ENCODE measurements at places on chromosomes 6 and 20. TPM values are rescaled to one million over a fixed set of nuclear protein-coding genes. Genes with fewer than 3 reads are reported as not detected.

NKX2-2 gene
- not detected for total RNA-seq

TPBG gene
- 19.8 TPM for total RNA-seq

C20orf141 gene
- not detected for total RNA-seq

CLIC5 gene
- total RNA-seq, result 8.0 TPM

STMND1 gene
- not detected for total RNA-seq

GRIK2 gene
- 1.8 TPM for total RNA-seq

HSPA1B gene
- total RNA-seq, result 163 TPM

SCRT2 gene
- total RNA-seq, result not detected

NRN1 gene
- 7.3 TPM for total RNA-seq

CCN2 gene
- 70.9 TPM for total RNA-seq

SIRPB1 gene
- 5.9 TPM for total RNA-seq

L3MBTL1 gene
- 24.7 TPM for total RNA-seq

COL11A2 gene
- total RNA-seq, result 0.96 TPM

MAP1LC3A gene
- 36.2 TPM for total RNA-seq

MTFR2 gene
- total RNA-seq, result 0.75 TPM

CHRNA4 gene
- total RNA-seq, result not detected

SYNDIG1 gene
- total RNA-seq, result 4.6 TPM

NFATC2 gene
- total RNA-seq, result 10.6 TPM

TSHZ2 gene
- total RNA-seq, result 23.3 TPM

ZNF343 gene
- total RNA-seq, result 13.1 TPM

PPP1R3G gene
- total RNA-seq, result 2.9 TPM

IPCEF1 gene
- 3.2 TPM for total RNA-seq

DPPA5 gene
- not detected for total RNA-seq

HLA-DQB1 gene
- total RNA-seq, result 6.3 TPM

GPX5 gene
- total RNA-seq, result not detected

MUC22 gene
- total RNA-seq, result not detected

LAMA4 gene
- total RNA-seq, result 54.7 TPM

KHDC1L gene
- total RNA-seq, result not detected

SLC22A7 gene
- not detected for total RNA-seq

HSF2 gene
- total RNA-seq, result 10.3 TPM

HSPA1L gene
- total RNA-seq, result 1.7 TPM

RIMS4 gene
- total RNA-seq, result 0.44 TPM

ARMC12 gene
- total RNA-seq, result 1.5 TPM

ANKRD60 gene
- not detected for total RNA-seq

CTAGE9 gene
- not detected for total RNA-seq

PNPLA1 gene
- total RNA-seq, result 0.21 TPM

ALDH5A1 gene
- 39.6 TPM for total RNA-seq
